ENCODE measurements at places on chromosomes 2 and 18.

- DNase-seq, result no peak
Observed at GRCh38 chr2:41736105-41736567, 311.7 kb upstream of the PKDCC start.

DNA sequence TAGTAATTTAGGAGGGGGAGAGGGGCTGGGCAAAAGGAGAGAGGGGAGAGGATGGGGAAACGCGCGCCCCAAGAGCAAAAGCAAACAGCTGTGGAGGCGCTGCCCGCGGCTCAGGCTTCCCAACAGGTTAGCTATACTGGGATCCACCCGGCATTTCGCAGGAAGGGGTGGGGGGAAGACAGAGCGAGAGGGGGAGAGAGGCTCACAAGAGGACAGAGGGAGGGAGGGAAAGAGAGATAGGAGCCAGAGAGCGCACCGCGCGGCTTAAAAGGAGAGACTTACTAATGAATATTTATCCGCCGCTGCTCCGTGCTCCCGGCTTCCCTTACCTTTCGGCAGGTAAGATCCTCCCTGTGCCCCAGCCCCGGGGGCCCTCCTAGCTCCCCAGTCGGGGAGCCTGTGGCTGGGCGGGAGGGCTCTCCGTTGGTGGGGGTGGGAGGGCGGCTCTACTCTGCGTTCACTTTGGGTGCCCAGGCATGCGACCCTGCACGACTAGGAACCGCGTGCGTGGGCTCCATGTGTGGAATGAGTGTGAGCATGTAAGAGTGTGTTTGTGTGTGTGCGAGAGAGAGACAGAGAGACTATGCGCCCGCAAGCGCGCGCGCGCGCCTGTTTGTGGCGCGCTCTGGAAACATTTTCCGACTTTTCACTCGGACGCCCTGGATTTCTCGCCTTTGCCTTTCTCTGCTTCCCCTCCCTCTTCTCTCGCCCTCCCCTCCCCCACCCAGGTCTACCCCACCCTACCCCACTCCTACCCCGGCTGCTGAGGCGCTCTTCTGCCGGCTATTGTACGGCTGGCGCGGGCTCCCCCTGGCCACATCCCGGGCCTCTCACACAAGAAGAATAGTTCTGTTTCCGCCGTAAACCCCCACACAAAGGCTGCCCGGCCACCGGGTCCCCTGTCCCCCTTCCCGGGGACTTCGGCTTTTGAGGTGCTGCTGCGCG lies 7.2 kb upstream of the SIX3 start:
- no peak for DNase-seq

- DNase-seq, result no peak
Observed at GRCh38 chr2:82098617-82099016, 1794.1 kb upstream of the LRRTM1 start.

DNA sequence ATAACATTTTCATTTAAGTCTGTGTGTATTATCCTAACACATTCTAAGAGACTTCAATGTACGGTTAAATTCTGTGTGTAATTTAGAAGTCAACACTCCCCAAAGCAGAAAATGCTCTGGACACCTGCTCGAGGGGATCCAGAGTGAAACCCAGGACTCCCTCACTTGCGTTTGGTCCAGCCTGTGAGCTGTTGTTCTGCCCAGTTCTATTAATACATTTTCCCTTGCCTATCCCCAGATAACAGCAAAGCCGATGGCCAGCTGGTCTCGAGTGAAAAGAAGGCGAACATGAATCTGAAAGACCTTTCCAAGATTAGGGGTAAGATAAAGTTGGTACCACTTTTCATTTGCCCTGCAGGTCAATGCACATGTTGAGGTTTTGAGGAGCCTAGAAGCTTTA lies 31.0 kb upstream of the SP100 start:
- DNase-seq, result no peak

DNA sequence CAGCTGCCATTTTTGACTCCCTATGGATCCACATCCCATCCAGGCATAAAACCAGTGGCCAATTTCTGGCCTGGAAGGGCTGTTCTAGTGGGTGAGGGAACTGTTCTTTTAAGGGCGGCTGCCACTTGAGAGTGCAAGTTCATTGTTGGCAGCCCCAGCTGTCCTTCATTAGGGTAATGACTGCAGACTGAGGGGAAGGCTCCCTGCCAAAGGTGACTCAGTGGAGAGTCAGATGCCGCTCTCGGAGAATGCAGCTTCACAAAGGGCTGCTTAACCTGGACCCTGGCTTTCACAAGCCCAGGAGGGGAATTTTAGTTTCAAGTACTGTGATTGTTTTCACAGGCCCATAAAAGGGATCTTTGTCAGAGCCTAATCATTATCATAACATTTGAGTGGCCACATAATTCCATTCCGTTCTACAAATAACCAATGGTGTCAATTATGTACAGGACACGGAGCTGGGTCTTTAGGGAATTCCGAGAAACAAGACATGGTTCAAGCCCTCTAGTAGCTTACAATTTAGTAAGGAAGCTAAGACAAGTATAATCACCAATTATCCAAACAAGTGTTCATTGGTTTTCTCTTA lies 235.7 kb downstream of the CDCA7 start:
- peak; percentile 97 for DNase-seq

GRCh38 chr2:217972490-217972889 lies 30.3 kb downstream of the TNS1 start:
- DNase-seq, result no peak

DNA sequence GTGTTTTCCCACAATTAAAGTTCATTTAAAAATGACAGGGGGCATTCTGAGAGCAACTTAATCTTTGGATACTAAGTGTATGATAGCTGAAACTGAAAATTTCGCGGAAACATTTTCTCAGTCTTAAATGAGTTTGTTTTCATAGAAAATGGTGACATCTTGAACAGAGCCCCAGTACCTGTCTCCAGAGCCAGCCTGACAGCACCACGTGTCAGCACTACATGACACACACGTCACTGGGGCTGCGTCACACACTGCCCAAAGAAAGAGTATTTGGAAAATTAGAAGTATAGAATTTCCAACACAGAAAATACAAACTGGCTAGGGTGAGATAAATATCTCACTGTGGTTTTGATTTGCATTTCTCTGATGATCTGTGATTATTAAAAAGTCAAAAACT lies 50.8 kb downstream of the CMPK2 start:
- DNase-seq, result no peak

- no peak for DNase-seq
Observed at GRCh38 chr18:11533942-11534496, 75.4 kb upstream of the SLC35G4 start.

DNA sequence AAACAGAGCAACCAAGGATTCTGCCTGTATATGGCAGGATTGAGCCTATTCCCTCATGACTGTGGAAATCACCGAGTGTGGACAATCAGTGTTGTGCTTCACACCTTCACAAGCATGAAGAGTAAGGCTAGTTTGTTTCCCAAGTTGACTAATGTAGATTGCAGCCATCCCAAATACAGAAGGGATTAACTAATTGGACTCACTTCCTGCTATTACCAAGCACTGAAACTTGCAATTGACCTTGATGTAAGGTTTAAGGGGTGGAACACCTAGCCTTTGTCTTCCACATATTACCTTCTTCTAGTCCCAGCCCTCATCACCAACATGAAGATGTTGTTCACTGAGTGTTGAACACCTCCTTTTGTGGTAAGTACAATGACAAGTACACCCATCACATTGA lies 120.9 kb upstream of the RND3 start:
- DNase-seq, result no peak

DNA sequence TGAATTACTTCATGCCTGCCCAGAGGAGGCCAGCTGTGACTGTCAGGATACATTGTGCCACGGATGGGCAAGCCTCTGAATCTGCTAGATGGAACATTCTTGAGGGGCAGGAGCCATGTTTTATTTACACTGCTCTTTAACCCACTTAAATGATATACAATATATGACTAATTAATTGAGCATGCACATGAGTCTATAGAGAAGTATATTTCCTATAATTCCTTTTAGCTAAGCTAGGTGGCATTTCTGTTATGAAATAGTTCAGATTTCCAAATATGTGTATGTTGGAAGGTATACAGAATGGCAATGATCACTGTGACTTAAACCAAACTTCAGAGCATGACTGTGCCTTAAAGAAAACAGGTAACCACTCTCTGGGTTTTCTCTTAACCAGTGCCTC lies 131.7 kb downstream of the RAB3GAP1 start:
- no peak for DNase-seq
